ENCODE measurements at places on chromosomes 2 and 18.
A peak's percentile ranks its signal among the peaks of the same experiment; 100 is the strongest.

GRCh38 chr2:29155578-29155977 is 40.4 kb downstream of the CLIP4 start:
- DNase-seq: no peak

DNA sequence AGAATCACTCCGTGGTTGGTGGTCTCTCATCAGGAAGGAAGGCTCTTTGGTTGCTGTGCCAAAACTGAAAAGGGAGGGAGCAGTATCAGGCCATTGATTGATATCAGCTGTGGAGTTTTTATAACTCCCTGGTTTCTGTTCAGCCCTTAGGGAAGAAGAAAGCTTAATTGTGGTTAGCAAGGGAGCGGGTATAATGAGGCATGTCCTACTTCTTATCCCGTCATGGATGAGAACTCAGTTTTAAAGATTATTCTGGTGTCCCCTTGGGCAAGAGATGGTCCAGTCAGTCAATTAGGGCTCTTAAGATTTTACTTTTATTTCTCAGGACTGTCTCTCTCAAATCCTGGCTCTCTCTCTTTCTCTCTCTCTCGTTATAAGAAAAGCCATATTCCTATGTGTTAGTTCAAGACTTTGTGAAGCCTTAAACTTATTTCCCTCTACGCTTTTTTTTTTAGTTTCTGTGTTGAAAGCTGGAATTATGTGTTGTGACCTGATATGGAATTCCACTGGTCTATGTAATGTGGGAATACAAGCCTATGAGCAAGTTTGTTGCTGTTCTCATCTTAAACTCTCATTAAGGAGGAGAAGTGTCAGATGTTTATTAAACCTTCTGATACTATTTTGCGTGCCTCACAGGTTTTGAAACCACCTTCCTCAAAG is 514.0 kb upstream of the CDH2 start:
- peak; percentile 31 for DNase-seq

- DNase-seq: no peak
These were observed 18.7 kb upstream of the COLEC12 start for GRCh38 chr18:519019-519879.

GRCh38 chr18:66046032-66046602 is 295.3 kb downstream of the CDH7 start:
- no peak for DNase-seq

GRCh38 chr2:216960671-216961268 is 100.9 kb upstream of the TNP1 start:
- no peak for DNase-seq

GRCh38 chr2:7022492-7023385 is 105.5 kb downstream of the RNF144A start:
- DNase-seq: no peak

DNA sequence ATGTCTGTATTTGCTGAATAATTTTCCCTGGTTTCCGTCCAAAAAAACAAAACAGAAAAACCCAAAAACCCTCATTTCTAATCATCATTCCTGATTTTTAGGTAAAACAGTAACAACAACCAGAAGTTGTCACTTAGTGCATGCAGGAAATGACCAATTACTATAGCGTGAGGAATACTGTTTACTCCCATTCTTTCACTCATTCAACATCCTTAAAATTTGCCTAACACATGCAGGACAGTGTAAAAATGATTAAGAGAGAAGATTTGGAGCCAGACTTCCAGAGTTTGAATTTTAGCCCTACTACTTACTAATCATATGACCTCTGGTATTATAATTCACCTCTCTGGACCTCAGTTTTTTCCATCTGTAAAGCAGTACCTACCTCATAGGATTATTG is 83.1 kb downstream of the FIGN start:
- no peak for DNase-seq

DNA sequence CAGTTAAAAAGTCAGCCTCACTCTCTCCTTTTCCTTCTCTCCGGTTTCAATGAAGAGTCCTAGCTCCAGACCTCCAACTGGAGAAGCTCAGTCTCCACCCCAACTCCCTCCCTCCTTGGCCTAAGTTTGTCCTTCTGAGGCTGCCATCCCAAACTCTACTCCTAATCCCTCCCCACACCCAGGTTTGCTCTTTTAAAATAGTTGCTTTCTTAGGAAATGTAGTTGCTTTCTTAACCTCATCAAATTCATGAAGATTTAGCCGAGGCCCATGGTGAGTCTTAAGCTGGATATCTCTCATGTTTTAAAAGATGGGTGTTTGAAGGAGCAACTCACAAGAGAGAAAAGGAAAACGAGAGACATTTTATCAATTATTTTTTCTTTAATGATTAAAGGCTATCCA is 937 bp upstream of the LANCL1 start:
- DNase-seq: peak; percentile 73

DNA sequence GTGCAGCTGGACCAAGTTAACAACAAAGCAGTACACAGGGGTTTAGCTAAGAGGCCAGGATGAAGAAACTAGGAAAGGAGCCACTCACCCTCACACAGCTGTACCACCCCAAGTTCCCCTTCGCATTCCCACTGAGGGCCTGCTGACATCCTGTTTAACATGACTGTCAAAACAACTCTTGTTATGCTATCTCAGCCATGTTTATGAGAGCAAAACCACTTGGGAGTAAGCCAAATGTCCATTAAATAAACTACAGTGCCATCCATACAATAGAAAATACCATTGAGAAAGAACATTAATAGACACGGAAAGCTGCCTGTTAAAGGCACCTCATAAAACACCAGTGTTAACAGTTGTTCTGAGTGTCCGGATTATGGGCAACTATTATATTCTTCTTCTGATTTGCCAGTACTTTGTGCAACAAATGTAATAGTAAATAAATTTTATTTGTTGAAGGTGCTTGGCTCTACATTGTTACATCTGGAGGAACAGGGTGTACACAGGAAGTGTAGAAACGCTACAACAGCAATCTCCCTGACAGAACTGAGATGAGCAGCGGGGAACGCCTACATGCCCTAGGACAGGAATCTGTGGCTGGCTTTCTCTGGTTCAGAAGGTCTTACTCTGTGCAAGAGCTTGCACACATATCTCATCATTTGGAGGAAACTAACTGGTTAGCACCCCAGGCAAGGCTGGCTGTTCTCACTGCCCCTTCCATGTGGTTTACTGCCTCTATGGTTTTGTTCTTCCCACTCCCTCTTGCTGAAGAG is 85.6 kb downstream of the EHD3 start:
- no peak for DNase-seq

- no peak for DNase-seq
These were observed 1166.3 kb upstream of the ACVR2A start for GRCh38 chr2:146678516-146678915.

- no peak for DNase-seq
These were observed 25.9 kb upstream of the SGPP2 start for GRCh38 chr2:222398446-222398885.

DNA sequence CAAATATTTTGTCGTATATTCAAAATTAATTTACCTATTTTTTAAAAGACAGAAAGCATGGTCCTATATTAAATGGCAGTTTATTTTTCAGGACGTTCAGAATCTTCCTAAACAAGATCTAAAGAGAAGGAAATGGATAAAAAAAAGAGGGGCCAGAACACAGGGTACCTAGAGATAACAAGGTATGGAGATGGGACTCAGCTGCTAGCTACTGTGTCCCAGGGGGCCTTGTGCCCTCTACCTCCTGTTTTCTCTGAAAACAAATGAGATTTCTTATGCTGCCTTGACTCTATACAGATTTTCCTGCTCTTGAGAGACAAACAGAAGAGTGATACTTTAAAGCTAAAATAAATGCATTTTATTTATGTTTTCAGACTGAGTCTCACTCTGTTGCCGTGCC is 9.3 kb downstream of the PRKD3 start:
- DNase-seq: no peak

- DNase-seq: peak; percentile 84
These were observed 265.4 kb downstream of the ZNF385B start for GRCh38 chr2:179596018-179596417.

GRCh38 chr2:141595316-141595920 is 535.4 kb downstream of the LRP1B start:
- DNase-seq: no peak

DNA sequence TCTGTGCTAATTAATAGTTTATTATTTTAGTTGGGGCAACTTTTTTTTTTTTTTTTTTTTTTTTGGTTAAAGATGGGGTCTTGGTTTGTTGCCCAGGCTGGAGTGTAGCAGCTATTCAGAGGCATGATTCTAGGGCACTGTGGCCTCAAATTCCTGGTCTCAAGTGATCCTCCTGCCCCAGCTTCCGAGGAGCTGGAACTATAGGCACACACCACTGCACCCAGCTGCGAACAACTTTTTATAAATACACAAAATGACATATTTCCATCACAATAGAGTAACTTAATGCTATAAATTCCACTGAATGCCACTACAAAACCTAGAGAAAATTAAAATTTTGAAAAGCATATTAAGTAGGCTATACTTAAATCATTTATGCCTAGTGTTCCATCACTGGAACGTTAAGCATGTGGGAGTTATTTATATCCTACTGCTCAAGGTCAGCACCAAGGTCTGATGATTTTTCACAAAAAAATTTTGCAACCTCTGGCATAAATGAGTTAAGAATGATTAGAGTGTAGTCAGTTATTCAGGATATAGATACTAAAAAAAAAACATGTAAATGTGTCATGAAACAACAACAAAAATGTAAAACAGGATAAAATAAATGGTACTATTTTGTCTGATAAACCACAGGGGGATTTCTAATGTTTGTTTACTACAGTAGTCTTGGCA is 46.8 kb downstream of the GFPT1 start:
- no peak for DNase-seq

GRCh38 chr2:20065885-20066602 is 14.6 kb upstream of the LAPTM4A start:
- DNase-seq: peak; percentile 98

- DNase-seq: peak; percentile 30
These were observed 8.1 kb downstream of the PFN4 start for GRCh38 chr2:24115057-24115456.

DNA sequence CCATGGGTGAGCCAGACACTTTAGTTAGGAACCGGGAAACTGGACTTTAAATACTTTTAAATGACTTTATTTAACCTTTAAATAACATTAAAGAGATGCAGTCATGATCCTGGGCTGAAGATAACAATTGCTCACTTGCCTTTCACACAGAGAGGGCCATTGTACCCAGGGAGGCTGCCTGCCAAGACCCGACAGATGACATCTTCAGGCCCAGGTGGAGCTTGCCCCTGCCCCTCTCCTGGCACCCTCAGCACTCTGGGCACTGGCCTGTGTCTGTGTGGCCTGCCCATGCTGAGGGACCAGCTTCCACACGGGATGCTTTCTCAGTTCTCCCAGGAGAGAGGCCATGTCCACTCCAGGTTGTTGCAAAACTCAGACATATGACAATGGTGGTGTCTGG is 216.4 kb upstream of the MYT1L start:
- DNase-seq: no peak

DNA sequence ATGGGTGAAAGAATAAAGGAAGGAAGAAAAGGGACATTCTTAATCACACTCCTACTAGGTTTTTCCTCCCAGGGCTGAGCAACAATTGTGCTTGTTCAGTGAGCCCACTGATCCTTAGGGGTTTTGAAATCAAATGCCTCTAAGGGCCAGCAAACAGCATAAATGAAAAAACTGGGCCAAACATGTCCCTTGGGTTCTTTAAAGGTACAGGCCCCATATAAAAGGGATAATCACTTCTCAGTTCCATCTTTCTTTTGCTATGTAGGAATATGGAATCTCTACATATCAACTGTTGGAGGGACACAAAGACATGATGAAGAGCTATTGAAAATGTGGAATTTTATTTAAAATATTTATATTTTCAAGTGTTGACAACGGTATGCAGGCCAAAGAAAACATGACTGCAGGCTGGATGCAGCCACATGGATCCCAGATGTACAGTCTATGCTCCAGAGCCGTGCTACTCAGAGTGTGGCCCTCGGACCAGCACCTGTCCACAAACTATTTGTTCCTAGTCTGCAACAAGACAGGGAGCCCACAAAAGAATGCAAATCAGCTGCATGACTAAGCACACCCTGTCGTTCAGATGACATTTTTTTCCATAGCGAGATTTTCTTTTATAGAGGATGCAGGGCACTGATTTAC is 110.0 kb downstream of the CDH20 start:
- DNase-seq: no peak

GRCh38 chr18:25517881-25518715 is 166.1 kb upstream of the ZNF521 start:
- DNase-seq: no peak

DNA sequence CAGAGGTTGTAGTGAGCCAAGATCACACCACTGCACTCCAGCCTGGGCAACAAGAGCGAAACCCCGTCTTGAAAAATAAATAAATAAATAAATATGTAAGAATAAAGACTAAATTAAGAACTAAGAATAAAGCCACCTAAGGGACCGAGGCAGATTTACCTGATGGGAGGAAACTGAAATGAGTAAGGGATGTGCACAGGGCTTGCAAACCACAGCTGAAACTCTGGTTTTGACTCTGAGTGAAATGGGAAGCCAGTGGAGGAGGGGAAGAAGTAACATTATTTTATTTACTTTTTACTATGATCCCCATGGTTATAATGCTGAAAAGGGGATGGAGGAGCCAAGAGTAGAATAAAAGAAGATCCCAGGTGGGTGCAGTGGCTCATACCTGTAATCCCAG is 107.3 kb downstream of the CABYR start:
- no peak for DNase-seq

DNA sequence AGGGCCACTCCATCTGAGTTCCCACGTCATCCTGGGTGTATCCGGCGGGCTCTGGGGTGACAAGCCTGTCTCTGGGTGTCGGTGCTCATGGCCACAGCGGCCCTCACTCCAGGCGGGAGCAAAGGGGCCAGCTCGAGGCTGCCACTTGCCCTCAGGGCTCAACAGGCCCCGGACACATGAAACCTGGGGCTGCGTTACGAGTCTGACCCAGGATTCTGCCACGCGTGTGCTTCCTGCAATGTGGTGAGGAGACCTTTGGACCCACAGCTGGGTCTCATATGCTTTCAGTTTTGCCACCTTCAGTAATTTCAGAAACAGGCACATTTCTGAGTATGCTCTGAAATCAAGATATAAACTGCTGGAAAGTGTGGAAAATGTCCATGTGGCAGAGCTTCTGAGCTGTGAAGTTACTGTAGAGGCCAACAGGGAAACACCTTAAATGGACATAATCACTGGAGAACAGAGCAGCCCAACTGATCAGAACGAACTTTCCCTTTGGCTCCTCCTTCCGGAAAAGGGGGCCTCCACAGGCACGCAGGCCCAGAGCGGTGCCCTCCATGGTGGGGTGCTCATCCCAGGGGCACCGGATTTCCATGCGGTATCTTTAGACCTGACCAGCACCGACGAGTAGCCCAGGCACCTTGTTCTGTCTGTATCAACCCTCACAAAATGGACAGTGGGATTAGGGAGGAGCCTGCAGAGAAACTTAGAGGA is 14.1 kb downstream of the PER2 start:
- DNase-seq: no peak

GRCh38 chr18:75830828-75831227 is 403.3 kb upstream of the SMIM21 start:
- DNase-seq: no peak

GRCh38 chr18:6294148-6294784 is 120.4 kb downstream of the L3MBTL4 start:
- no peak for DNase-seq

GRCh38 chr18:56188529-56189275 is 449.7 kb downstream of the TXNL1 start:
- DNase-seq: no peak

GRCh38 chr18:8788503-8789429 is 83.4 kb downstream of the MTCL1 start:
- DNase-seq: no peak

Data from epithelial cell of esophagus (primary cell).